Activated CD4-positive, alpha-beta T cell treated with anti-CD3 and anti-CD28 coated beads, Interleukin-2, amount 50 U/mL, for 1 hour (primary cell): ENCODE measurements at places on chromosomes 11 and 22.

GRCh38 chr22:46753761-46754109 lies 8.7 kb upstream of the TBC1D22A start:
- no peak for DNase-seq

- DNase-seq = no peak
These were observed 4.7 kb upstream of the ADSL start for GRCh38 chr22:40341604-40342003.

DNA sequence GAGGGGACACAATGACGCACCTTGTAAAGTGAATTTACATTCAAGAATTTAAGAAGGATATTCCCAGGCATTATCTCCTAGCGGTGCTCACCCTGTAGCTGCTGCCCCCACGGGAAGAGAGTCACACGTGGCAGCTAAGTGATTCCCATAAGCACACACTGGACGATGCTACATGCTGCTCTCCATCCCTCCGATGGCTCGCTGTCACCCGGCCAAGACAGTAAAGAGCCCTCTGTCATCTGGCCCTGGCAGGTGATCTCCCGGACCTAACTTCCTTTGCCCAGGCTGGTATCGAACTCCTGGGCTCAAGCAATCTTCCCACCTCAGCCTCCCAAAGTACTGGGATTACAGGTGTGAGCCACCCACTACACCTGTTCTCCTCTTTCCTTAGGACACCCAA lies 39.9 kb upstream of the IGSF9B start:
- no peak for DNase-seq

DNA sequence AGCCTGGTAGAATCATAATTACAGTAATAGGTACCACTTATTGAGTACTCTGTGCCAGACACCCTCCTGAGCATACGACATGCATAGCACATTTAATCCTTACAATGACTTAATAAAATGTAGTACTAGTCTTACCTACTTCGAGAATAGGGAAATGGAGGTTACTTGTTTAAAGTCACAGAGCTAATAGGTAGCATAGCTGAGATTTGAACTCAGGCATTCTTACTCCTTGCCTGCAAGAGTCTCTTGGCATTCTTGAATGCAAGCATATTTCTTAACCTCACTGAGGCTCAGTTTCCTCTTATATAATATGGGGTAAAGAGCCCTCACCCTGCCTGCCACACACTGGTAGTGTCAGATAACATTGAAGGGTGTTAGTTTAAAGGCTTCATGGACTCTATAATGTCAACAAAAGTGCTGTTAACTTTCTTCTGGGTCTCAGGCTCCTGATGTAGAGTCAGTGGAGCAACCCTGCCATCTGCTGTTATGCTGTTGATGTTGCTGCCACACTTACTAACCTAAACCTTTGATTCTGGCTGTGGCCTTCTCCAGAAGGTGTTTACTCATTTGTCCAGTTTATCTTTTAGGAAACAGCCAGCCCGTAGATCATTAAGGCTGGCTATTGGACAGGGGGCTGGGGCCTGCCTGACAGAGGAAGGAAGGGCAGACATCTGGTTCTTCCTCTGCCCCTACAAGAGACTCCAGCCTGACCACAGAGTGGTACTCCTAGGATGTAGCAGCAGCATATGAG lies 18.9 kb downstream of the LIMK2 start:
- DNase-seq = peak; percentile 60

DNA sequence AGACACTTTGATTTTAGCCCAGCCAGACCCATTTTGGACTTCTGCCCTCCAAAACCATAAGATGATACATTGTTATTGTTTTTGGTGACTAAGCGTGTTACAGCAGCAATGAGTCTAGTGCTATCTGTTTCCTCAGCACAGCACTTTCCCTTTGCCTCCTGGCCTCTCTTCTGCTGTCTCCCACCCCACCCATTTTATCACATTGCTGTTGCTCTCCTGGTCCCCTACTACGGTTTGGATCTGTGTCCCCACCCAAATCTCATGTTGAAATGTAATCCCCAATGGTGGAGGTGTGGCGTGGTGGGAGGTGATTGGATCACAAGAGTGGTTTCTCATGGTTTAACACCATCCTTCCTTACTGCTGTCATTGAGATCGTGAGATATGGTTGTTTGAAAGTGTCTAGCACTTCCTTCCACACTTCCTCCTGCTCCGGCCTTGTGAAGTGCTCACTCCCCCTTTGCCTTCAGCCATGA lies 59.8 kb upstream of the CD82 start:
- DNase-seq = no peak

- no peak for DNase-seq
These were observed 56.7 kb downstream of the C11orf58 start for GRCh38 chr11:16795146-16795545.

DNA sequence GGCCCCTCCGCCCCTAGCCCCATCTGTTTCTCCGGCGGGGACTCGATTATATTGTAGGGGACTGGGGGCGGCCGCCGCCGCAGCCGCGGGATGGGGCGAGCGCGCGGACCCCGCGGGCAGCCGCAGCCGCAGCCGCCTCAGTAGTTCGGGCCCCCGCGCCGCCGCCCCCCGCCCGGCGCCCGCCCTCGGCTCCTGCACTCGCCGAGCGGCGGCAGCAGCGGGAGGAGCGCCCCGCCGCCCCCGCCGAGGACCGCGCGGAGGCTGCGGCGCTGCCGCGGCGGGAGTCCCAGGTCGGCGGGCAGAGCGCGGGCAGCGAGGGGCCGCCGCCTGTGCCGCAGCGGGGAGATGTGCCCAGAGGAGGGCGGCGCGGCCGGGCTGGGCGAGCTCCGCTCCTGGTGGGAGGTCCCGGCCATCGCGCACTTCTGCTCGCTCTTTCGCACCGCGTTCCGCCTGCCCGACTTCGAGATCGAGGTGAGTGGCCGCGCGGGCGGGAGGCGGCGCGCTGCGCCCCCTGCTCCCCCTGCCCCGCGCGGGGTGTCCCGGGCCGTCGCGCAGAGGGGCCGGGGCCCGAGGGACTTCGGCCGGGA lies at the start of gene CECR2:
CECR2 (plus strand) TSS at position 22 of the 587 bp plus-strand sequence; CDS start at position 346, 324 bp downstream.
- DNase-seq = peak; percentile 8

- no peak for DNase-seq
These were observed 50.0 kb downstream of the TTC28 start for GRCh38 chr22:28629420-28630176.

GRCh38 chr11:66172146-66172545 lies 96.3 kb upstream of the RAB1B start:
- DNase-seq = no peak
